Smooth muscle cell of the umbilical artery (primary cell): ENCODE measurements at places on chromosomes 3 and 15. TPM values are rescaled to one million over a fixed set of nuclear protein-coding genes. Genes with fewer than 3 reads are reported as not detected.

The NR1I2 gene
- total RNA-seq, result 0.14 TPM in 1 of 2 replicates, not detected in the other

The ARPP21 gene
- total RNA-seq, result not detected in 2 replicates

The SNTN gene
- not detected in 2 replicates for total RNA-seq

The AGTR1 gene
- total RNA-seq, result 2.1 and 5.7 TPM in 2 replicates

The WDR5B gene
- total RNA-seq, result 5.9 and 6.5 TPM in 2 replicates

The ZNF774 gene
- 2.1 and 6.7 TPM in 2 replicates for total RNA-seq

The MORC1 gene
- not detected in 2 replicates for total RNA-seq

The TRPM1 gene
- not detected in 2 replicates for total RNA-seq

The SENP8 gene
- 1.8 and 1.9 TPM in 2 replicates for total RNA-seq

The PAK6 gene
- total RNA-seq, result 0.28 TPM in 1 of 2 replicates, not detected in the other

The PARP9 gene
- total RNA-seq, result 10.1 and 11.5 TPM in 2 replicates

The STRIT1 gene
- not detected in 2 replicates for total RNA-seq

The GOLGA6L10 gene
- total RNA-seq, result 0.30 and 0.78 TPM in 2 replicates

The FSTL1 gene
- total RNA-seq, result 2,093 and 2,453 TPM in 2 replicates

The DZIP3 gene
- 14.2 and 16.6 TPM in 2 replicates for total RNA-seq

The GPR62 gene
- total RNA-seq, result 0.05 TPM in 1 of 2 replicates, not detected in the other

The CRELD1 gene
- total RNA-seq, result 82.0 and 124 TPM in 2 replicates

The FGF7 gene
- total RNA-seq, result 41.8 and 342 TPM in 2 replicates

The PROS1 gene
- total RNA-seq, result 8.3 and 11.9 TPM in 2 replicates

The IGDCC3 gene
- total RNA-seq, result not detected in 2 replicates

The CCR8 gene
- total RNA-seq, result not detected in 2 replicates

The EPM2AIP1 gene
- 19.0 and 20.9 TPM in 2 replicates for total RNA-seq

The ACTC1 gene
- 0.30 TPM in 1 of 2 replicates, not detected in the other for total RNA-seq

The CLSTN2 gene
- 2.4 and 5.9 TPM in 2 replicates for total RNA-seq

The CMTM8 gene
- not detected in 2 replicates for total RNA-seq

The C2CD4A gene
- total RNA-seq, result not detected in 2 replicates

The GOLGA8N gene
- total RNA-seq, result 3.5 and 4.8 TPM in 2 replicates

The ALDH1A2 gene
- total RNA-seq, result 0.30 TPM in 1 of 2 replicates, not detected in the other

The OTOL1 gene
- not detected in 2 replicates for total RNA-seq

The EFHB gene
- total RNA-seq, result 0.42 and 0.59 TPM in 2 replicates

The A4GNT gene
- not detected in 2 replicates for total RNA-seq

The PSTPIP1 gene
- not detected in 2 replicates for total RNA-seq

The SLC22A13 gene
- 1.5 and 1.6 TPM in 2 replicates for total RNA-seq

The NPAP1 gene
- not detected in 2 replicates for total RNA-seq

The HRG gene
- total RNA-seq, result not detected in 2 replicates

The CCDC13 gene
- 0.14 and 0.59 TPM in 2 replicates for total RNA-seq
